Glomerular endothelial cell (primary cell): ENCODE measurements at places on chromosomes 5 and 9.

DNA sequence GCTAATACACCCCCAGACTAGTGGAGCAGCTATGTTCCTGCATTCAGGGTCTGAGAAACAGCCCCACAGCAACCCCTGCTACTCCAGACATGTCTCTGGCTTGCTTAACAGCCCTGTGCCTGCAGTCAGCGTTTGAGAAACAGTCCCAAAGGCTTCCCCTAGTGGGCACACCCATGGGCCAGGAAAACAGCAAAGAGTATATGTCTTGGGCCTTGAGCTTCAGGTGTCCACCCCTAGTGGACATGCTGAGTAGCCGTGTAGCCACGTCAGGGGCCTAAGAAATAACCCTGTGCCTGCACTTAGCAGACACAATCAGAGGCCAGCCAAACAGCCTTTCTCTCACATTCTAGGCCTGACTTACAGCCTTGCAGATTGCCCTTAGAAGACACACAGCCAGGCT is 698.6 kb downstream of the PTPRD start:
- DNase-seq: no peak

- no peak for DNase-seq
These were observed 141.2 kb downstream of the PRDM9 start for GRCh38 chr5:23648656-23649055.

DNA sequence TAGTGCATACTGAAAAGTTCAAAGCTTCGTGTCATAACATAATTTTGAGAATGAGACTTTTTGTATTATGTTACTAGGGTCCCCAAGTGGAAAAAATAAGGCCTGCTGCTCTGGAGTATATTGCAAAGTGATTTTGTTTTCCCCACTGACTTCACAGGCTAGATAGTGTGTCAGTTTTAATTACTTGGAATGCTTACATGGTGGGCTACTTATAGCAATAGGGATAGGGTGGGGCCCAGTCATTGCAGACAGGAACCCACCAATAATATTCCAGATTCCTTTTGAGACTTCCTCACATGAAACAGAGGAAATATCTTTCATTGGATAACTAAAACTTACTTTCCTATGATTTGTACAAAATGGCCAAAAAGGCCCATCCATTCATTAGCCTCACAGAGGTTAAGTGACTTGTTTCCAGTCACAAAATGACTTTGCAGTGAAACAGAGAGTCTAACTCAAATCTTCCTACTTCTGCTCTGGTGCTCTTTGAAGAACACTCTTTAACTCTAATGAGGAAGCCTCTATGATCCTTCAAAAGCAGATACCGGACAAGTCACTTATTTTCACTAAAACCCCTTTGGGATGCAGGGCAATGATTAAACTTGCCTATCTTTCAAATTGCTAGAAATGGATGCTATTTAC is 16.2 kb upstream of the MEF2C start:
- DNase-seq: no peak

DNA sequence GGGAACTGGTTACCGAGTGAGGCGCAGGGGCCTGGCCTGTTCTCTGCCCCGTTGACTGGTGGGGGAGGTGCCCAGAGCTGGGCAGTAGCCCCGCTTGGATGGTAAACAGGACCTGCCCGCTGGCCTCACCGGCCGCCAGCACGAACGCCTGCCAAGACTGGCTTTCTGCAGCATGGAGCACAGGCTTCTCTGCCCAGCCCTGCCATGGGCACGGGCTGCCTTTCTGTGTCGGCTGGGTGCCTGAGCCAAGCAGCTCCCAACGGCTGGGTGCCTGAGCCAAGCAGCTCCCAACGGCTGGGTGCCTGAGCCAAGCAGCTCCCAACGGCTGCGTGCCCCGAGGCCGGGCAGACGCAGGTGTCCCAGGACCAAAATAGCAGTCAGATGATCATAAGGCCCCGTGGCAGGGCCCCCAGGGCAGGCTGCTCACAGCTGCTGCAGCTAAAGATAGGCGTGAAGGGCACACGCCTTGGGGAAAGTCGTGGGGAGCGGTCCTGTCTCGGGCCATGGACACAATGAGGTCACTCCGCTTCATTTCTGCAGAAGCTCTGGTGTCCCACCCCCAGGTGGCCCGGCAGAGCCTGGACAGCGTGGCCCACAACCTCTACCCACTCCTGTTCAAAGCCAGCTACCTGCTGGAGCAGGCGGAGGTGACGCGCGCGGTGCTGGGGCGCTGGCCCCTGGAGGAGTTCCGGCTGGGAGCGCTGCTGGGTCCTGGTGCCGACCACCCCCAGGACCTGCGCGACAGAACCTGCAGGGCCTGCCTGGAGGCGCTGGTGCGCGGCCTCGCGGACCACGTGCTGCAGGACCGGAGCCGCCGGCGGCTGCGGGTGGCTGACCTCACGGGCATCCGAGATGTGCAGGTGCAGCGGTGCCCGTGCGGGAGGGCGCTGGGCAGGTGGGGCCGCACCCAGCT is at the start of gene LRRC14B:
Gene LRRC14B, plus strand, starts transcription at position 460 of the 913 bp plus-strand sequence. Its CDS starts 44 bp downstream, at position 504.
- no peak for DNase-seq

DNA sequence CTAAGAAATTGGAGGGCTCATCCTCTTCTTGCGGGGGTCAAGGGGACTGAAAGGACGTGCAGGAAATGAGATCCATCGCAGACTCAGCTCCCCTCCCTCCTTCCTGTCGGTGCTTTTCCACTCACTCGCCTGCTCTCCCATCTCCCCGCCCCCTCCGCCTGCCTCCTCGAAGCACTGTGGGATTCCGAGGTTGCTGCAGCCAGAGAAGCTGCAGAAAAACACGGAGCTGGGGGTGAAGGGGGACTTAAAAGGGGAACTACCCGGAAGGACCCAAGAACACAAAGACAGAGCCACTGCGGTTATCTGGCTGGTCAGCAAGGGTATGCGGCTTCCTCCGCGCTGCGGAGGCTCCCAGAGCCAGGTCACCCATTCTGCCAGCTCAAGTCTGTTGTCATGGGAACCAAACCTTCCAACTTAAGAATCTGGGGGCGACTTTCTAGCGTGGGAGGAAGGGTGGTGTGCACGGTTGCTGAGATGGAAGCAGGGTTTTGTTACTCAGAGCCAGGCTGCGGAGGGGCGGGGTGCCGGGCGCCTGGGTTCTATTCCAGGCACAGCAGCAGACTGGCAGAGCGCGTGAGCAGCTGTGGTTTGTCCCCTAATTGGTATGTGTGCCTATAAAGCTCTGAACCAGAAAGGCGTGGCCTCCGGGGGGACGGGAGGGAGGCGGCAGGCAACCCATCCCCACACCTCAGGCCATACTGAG is 24.9 kb downstream of the PCDHGC5 start:
- DNase-seq: no peak

DNA sequence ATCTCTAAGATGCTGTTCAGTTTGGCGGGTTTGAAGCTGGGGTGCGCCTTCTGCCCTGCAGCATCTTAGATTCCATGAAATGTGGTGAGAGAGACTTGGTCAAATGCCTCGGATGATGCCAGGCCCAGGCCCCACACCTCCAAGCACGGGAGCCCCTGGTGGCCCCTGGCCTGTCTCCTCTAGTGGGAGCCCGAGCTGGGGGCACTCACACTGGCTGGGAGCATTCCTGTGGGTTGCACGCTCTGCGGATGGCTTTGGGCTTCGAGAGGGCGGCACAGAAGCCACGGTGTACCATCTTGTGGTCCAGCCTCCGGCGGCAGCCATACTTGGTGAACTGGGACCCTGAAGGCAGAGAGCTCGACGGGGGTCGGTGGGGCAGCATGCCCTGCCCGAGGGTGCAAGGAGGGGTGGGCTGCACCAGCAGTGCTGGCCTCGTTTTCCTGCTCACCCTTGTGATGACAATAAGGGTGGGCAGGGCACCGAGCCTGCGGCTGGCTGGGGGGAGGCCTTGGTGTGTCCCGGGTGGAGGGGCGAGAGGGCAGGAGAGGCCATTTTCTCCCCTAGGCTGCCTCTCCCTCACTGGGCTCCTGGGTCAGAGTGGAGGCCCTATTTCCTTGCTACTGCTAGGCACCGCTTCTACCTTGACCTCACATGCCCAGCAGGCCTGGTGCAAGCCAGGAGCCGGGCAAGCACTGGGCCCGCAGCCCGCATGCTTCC is 65.8 kb downstream of the ZNF354C start:
- DNase-seq: no peak

DNA sequence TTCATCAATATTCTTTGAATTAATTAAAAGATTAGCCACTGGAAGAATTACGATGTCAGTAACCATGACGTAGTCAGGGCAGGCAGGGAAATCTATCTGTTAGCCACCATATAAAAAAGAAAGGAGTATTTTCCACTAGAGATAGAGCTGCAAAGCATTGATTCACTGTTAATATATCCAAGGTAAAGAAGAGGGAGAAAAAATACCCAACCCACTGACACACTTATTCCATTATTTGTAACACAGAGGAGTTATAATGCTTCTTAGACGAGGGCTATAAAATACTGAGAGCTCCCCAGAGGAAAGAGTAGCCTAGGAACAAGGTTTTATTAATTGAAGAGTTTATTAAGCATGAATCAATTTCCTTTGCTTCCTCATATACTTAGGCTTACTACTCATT is 382.2 kb upstream of the CDH6 start:
- DNase-seq: no peak

GRCh38 chr5:140382866-140383265 is 18.8 kb upstream of the ANKHD1 start:
- no peak for DNase-seq

DNA sequence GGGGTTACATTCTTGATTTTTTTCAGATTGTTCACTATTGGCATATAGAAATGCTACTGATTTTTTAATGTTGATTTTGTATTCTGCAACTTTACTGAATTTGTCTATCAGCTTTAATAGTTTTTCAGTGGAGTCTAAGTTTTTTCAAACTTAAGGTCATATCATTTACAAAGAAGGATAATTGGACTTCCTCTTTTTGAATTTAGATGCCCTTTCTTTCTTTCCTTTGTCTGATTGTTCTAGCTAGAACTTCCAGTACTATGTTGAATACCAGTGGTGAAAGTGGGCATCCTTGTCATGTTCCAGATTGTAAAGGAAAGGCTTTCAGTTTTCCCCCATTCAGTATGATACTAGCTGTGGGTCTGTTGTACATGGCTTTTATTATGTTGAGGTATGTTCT is 49.3 kb downstream of the SREK1 start:
- DNase-seq: no peak

GRCh38 chr5:166505544-166505943 is 1785.9 kb upstream of the WWC1 start:
- DNase-seq: no peak

DNA sequence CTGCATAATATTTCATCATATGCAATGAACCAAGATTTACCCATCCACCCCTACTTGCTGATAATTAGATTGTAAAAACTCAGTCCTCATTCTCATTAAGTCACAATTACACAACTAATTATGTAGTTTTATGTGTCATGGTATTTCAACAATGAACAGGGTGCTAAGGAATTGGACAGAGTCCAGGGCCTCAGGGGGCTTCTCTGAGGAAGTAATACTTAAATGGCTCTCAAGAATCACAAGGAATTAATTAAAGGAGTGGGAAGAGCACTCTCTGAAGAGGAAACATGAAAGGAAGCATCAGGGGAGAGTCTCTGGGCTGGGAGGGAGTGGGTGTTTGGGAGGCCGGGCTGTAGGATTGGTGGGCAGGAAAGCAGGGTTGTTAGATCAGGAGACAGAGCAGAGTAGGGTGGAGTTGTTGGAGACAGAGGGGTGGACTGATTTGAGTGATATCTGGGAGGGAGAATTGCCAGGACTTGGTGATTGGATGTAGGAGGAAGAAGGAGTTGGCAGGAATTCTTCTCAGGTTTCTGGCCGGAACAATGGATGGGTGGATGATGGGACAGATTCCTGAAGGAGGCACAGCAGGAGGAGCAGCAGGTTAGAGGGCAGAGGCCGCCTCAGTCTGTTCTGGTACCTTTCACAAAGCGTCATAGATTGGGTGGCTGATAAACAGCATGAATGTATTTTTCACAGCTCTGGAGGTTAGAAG is 23.0 kb upstream of the NSG2 start:
- no peak for DNase-seq

- DNase-seq: no peak
These were observed 694 bp upstream of the UAP1L1 start for GRCh38 chr9:137076636-137077009.

GRCh38 chr5:151020304-151021110 is at the start of gene GPX3:
TSS of gene GPX3 (plus strand) at chr5:151020591. CDS start at chr5:151020655, 64 bp downstream.
- DNase-seq: no peak
